ENCODE measurements at places on chromosomes 6 and 20.
A peak's percentile ranks its signal among the peaks of the same experiment; 100 is the strongest.

DNA sequence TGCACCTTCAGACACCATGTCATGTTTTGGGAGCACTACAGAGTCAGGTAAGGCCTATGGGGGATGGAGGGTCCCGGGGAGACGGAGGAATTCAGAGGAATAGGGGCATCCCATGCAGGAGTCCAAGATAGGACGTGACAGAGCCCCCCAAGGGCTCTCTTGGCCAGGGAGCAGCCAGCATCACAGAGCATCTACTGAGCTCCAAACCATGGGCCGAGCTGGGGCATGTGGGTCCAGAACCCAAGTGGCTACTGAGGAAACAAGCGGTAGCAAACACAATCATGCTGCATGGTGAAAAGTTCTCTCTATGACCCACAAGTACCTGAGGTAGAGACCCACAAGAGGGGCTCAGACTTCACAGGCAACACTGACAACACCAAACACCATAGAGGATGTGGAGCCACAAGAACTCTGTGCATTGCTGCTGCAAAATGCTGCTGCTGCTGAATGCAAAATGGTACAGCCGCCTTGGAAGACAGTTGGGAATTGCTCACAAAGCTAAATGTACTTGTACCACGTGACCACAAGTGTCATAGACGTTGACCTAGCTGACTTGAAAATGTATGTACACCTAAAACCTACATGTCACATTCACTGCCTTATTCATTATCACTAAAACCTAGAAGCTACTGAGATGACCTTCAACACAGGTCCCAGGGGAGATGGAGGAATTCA lies 33.4 kb upstream of the MAS1L start:
- no peak for DNase-seq
- no peaks in the 10 kb centered on the region for H3K27me3 ChIP-seq
- no peak overlapping the region for H3K4me3 ChIP-seq

GRCh38 chr20:32517914-32518592 lies 67.1 kb downstream of the NOL4L start:
- no peak overlapping the region for H3K27ac ChIP-seq
- no peaks in the 10 kb centered on the region for H3K4me1 ChIP-seq
- no peaks in the 10 kb centered on the region for H3K27me3 ChIP-seq
- no peak for DNase-seq
- H3K36me3 ChIP-seq = no peaks in the 10 kb centered on the region

GRCh38 chr6:111265842-111266241 lies 178.5 kb downstream of the SLC16A10 start:
- H3K27ac ChIP-seq = no peak overlapping the region
- no peaks in the 10 kb centered on the region for H3K36me3 ChIP-seq
- H3K4me3 ChIP-seq = no peak overlapping the region
- H3K27me3 ChIP-seq = no peaks in the 10 kb centered on the region

DNA sequence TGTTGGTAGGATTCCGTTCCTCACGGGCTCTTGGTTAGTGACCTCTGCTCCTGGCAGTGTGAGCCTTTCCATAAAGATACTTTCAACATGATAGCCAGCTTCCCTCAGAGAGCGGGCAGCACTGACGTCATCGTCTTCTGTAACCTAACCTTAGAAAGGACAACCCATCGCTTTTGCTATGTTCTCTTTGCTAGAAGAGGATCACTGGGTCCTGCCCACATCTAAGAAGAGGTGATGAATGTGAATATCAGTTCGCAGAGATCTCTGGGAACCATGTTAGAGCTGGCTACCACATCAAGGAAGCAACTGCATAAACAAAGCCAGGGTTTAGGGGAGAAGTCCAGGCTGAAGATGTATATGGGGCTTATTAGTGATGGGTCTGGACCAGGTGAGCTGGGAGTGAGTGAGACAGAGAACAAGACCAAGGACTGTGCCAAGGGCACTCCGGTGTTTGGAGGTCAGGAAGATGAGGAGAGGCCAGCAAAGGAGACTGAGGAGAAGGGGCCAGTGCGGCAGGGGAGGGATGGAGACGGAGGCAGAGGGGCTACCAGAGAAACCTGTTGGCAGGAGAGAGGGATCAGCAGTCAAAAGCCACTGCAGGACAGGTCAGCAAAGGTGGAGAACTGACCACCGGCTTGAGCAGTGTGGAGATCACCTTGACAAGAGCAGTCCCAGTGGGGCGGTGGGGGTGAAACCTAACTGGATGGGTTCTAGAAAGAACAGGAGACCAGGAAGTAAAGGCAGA lies 39.7 kb downstream of the PIM1 start:
- DNase-seq = no peak
- H3K4me1 ChIP-seq = no peaks in the 10 kb centered on the region
- H3K27me3 ChIP-seq = no peaks in the 10 kb centered on the region
- H3K4me3 ChIP-seq = no peak overlapping the region
- no peak overlapping the region for H3K27ac ChIP-seq

DNA sequence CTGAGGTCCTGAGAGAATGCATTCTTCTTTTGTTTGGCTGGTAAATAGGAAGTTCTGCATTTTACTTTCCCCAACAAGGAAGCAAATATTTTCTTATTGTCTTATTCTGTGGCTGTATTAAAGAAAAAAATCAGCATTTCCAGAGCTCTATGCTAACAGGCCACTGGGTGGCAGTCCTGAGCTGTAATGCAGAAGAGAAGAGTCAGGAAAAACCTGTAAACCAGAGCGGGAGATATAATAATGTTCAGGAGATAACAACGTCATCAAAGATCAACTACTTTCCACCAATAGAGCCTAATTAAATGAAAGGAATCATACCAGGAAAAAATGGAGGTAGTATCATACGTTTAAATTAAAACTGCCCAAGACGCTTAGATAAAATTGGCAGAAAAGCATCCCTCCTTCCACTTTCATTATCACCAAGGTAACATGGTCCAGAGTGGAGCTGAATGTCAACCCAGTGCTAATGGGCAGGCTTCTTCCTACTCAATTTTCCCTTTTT lies 55.6 kb upstream of the CARMIL1 start:
- H3K4me3 ChIP-seq = peak overlapping the region; percentile 48
- DNase-seq = peak; percentile 88
- peaks cover 11% of the 10 kb centered on the region for H3K4me1 ChIP-seq

- H3K4me1 ChIP-seq = no peaks in the 10 kb centered on the region
- no peak overlapping the region for H3K27ac ChIP-seq
- H3K36me3 ChIP-seq = no peaks in the 10 kb centered on the region
These were observed 2.8 kb downstream of the HUS1B start for GRCh38 chr6:654136-654535.

GRCh38 chr6:106510090-106510970 lies 119.0 kb downstream of the RTN4IP1 start:
- peaks cover 26% of the 10 kb centered on the region for H3K27me3 ChIP-seq
- DNase-seq = no peak
- H3K4me1 ChIP-seq = peaks cover 23% of the 10 kb centered on the region
- no peak overlapping the region for H3K27ac ChIP-seq

DNA sequence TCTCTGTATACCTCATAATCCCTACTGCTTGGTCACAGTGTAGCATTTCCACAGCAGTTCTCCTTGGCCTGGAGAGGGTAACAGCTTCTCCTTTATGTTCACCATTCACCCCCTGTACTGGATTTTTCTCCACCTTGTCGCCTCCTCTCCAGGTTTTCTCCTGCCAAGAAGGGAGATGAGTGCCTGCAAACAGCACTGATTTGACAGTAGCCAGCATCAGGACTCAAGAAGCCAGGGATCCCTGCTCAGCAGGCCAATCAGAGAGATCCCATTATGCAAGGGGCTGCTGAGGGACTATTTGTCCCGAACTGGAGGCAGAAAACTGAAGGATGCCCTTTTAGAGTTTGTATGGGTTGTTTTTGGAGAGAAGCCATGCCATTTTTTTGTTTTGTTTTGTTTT lies 68.6 kb upstream of the RIPOR2 start:
- H3K36me3 ChIP-seq = no peaks in the 10 kb centered on the region
- H3K4me3 ChIP-seq = no peak overlapping the region
- no peaks in the 10 kb centered on the region for H3K27me3 ChIP-seq
- no peak overlapping the region for H3K27ac ChIP-seq
- H3K4me1 ChIP-seq = peaks cover 16% of the 10 kb centered on the region

DNA sequence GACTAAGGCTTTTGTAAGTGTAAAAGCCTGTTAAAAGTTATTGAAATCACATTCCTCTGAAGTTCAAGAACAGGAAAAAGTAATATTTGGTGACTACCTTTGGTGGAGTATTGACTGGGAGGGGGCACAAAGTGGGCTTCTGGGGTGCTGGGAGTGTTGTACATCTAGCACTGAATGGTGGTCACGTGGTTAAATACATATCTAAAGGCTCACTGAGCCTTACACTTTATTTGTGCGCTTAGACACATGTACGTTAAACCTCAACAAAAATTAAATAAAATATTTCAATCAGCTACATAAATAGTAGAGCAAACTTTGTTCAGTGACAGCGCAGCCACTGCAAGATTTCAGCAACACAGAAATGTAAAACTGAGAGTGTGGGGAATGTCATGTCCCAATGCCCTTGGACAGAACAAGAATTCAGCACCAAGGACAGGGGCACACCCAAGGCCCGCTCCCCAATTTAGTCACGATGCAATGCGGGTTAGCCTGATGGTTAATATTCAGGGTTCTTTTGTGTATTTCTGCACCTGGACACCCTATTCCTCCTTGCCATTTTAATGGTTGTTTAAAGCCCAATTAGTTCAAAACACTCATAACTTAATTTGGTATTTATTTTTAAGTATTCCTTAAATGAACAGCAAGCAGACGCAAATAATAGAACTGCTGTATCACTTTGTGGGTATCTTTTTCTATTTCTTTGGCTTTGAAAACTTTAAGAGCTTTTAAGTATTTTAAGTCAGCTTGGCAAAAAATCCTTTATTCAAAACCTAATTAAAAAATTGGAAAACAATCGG lies 37.4 kb downstream of the ANGPT4 start:
- no peak overlapping the region for H3K27ac ChIP-seq
- H3K4me1 ChIP-seq = no peaks in the 10 kb centered on the region
- H3K4me3 ChIP-seq = no peak overlapping the region
- DNase-seq = no peak
- no peaks in the 10 kb centered on the region for H3K27me3 ChIP-seq

- H3K27me3 ChIP-seq = no peaks in the 10 kb centered on the region
- peak overlapping the region; percentile 73 for H3K27ac ChIP-seq
- peak; percentile 57 for DNase-seq
- peak overlapping the region; percentile 81 for H3K4me3 ChIP-seq
- no peaks in the 10 kb centered on the region for H3K36me3 ChIP-seq
These were observed 915 bp downstream of the TMEM63B start for GRCh38 chr6:44128020-44128917.

- DNase-seq = no peak
- no peak overlapping the region for H3K4me3 ChIP-seq
- H3K27me3 ChIP-seq = no peaks in the 10 kb centered on the region
- H3K27ac ChIP-seq = no peak overlapping the region
- H3K36me3 ChIP-seq = no peaks in the 10 kb centered on the region
These were observed 173.0 kb downstream of the IBTK start for GRCh38 chr6:82074556-82074955.

DNA sequence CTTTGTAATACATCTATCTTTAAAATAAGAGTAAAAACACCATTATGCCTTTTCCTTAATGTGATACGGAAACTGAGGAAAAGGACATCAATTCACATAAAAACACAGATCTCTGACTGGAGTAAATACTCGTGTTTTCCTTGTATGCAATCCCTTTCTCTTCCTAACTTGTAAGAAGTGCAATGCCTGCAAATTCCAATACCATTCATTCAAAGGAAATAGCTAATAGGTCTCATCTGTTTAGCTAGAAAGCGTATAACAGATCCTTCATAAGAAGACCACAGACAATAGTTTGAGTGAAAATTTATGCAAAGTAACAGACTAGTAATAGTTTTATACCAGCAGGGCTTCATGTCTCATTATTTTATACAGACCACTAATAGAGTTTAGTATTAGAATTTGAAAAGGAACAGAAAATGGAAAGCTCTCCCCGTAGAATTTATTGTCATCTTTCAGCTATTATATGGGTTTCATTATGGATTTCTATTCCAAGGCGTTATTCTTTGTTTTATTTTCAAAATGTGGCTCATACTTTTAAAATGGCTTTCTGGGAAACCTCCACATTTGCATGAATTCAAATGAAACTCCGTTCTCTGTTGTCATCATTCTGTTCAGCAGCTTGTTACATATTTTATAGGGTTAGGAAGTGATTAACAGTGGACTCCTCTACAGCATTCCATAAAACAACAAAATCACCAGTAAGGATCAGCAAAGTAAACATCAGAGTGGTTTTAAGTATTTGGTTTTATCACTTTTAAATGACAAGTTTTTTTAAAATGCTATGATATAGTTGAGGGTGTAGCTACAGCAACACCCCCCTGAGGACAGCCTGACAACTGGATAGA lies 186.7 kb downstream of the BTBD9 start:
- no peak overlapping the region for H3K27ac ChIP-seq
- H3K4me3 ChIP-seq = no peak overlapping the region
- no peaks in the 10 kb centered on the region for H3K4me1 ChIP-seq
- DNase-seq = no peak

DNA sequence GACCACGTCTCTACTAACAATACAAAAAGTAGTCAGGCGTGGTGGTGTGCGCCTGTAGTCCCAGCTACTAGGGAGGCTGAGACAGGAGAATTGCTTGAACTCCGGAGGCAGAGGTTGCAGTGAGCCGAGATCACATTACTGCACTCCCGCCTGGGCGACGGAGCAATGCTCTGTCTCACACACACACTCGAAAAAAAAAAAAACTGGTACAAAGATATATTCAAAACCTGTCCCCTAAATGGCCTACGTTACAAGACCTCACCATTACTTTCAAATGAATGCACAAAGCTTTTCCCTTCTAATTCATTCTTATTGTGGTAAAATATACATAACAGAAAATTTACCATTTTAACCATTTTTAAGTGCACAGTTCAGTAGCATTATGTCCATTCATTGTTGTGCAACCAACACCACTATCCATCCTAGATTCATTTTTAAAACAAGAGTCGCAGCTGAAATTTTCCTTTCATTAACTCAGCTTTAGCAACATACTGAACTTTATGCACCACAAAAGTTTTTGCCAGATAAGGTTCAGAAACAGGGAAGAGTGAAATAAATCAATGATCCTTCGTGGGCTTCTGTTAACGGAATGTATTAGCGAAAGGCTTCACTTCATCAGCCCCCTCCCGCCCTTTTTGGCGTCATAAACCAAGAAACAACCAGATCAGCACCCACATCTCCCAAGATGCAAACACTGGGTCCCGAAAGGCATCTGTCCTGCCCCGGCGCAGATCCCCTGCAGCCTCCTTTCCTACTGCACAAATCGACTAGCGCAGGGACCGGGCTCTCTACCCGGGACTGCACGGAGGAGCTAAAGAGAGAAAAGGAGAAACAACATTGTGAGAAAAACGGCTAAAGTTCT lies 825 bp upstream of the FAM135A start:
- peak overlapping the region; percentile 78 for H3K27ac ChIP-seq
- no peaks in the 10 kb centered on the region for H3K36me3 ChIP-seq
- no peaks in the 10 kb centered on the region for H3K4me1 ChIP-seq
- no peak for DNase-seq

GRCh38 chr6:45438151-45438550 lies 60.4 kb upstream of the SUPT3H start:
- H3K4me1 ChIP-seq = peaks cover 16% of the 10 kb centered on the region
- no peak for DNase-seq
- no peak overlapping the region for H3K4me3 ChIP-seq
- peaks cover 7% of the 10 kb centered on the region for H3K27me3 ChIP-seq

- no peak overlapping the region for H3K27ac ChIP-seq
- H3K4me1 ChIP-seq = no peaks in the 10 kb centered on the region
- H3K36me3 ChIP-seq = no peaks in the 10 kb centered on the region
- DNase-seq = no peak
- H3K4me3 ChIP-seq = no peak overlapping the region
These were observed 75.0 kb downstream of the PTPN1 start for GRCh38 chr20:50585214-50585613.

GRCh38 chr6:139820210-139820609 lies 445.8 kb upstream of the CITED2 start:
- no peak for DNase-seq
- no peak overlapping the region for H3K4me3 ChIP-seq
- H3K4me1 ChIP-seq = peaks cover 7% of the 10 kb centered on the region

All from adrenal gland (tissue), 19 donors.